Stimulated activated CD8-positive, alpha-beta memory T cell treated with anti-CD3 and anti-CD28 coated beads, Interleukin-4, amount 100 ng/mL, for 24 hours (primary cell): ENCODE measurements at places on chromosomes 7 and 10.
A peak's percentile ranks its signal among the peaks of the same experiment; 100 is the strongest.

DNA sequence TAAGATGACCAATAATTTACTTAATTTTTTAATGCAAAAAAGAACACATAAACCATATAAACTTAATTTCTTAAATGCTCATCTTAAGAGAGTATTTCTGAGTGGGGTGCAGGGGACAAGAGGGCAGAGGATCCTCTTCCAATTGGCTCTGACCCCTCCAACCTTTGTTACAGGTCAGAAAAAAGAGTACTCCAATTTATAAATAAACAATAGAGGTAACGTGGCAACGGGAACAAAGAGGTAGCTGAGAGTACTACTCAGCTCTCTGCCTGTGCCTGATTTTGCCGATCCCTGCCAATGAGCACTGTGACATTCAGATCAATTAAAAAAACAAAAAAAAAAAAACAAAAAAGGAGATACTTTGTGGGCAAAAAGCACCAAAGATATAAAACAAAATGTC is 307.9 kb downstream of the PARD3 start:
- no peak for DNase-seq

DNA sequence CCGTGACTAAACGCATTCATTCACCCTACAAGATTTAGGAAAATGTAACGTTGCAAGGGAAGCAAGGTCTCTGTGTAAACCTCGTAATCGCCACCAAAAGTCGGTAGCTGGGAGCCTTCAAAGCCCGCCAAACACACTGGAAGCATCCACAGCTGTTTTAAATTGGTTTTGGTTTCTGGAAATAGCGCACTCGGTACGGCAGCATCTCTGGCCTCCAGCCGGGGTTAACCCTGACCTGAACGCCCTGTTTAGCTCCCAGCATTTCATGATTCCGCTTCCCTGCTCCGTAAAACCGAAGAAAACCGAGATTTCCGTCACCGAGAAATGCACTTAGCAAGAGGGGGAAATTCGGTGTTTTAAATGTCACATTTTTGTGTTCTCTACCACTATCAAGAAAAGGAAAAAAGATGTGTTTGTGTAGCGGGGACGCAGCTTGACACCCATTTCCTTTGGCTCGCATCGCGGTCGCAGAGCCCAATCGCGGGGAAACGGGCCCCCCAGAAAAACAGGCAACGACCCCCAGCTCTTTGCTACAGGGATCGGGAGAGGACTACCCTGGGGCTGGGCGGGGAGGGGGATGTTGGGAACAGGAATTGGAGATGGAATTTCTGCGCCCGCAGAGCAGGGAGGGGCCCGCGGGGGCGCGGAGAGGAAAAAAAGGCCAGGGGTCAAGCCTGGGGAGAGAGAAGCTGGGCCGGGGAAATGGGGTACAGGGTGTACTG is 646 bp downstream of the SGCE start:
- DNase-seq: no peak

GRCh38 chr10:131238669-131239280 is 72.7 kb downstream of the TCERG1L start:
- no peak for DNase-seq

GRCh38 chr10:122352817-122353525 is 21.5 kb upstream of the PLEKHA1 start:
- no peak for DNase-seq

DNA sequence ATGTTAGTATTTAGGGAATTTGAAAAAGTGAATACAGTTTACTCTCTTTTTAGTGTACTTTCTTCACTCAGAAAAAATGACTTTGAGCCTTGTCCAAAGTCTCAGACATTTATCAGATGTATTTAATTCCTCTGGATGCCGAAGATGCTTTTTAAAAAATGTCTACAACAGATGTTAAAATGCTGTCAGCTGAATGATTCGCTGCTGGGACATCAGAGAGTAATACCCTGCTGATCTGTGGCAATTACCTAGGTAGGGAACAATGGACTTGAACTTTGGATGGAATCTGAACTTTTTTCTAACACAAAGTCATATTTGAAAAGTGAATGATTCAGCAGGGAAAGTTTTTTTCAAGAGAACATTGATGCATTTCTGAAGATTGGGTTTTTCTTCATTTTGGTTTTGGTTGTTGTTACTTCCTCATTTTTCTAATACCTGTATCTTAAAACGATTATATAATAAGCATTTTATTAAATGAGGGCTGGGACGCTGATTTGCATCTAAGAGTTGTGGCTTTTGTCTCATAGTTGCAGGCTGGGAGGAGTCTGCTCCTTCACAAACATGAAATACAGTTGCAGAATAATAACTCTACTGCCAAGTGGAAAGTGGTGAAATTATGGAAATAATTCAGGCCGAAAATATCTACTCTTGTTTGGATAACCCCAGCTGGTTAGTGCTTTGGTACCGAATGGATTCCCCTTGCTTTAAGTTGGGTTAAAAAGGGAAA is 98.0 kb downstream of the SPAG6 start:
- no peak for DNase-seq

DNA sequence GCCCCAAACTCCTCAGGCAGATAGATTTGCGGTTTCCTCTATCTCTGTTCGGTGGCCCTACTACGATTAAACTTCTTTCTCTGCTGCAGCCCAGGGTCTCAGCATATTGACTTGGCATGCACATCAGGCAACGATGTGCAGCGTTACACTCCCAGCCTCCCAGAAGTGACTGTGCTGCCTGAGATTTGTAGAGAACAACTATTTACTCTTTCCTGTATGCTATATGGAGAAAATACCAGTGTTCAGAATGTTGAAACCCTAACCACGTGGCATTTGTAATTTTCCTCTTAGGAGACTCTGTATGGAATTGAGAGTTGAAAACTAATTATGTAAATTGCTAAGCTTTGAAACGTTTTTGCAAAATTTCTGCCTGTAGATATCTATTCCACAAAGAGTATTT is 50.9 kb downstream of the GNAI1 start:
- DNase-seq: no peak

DNA sequence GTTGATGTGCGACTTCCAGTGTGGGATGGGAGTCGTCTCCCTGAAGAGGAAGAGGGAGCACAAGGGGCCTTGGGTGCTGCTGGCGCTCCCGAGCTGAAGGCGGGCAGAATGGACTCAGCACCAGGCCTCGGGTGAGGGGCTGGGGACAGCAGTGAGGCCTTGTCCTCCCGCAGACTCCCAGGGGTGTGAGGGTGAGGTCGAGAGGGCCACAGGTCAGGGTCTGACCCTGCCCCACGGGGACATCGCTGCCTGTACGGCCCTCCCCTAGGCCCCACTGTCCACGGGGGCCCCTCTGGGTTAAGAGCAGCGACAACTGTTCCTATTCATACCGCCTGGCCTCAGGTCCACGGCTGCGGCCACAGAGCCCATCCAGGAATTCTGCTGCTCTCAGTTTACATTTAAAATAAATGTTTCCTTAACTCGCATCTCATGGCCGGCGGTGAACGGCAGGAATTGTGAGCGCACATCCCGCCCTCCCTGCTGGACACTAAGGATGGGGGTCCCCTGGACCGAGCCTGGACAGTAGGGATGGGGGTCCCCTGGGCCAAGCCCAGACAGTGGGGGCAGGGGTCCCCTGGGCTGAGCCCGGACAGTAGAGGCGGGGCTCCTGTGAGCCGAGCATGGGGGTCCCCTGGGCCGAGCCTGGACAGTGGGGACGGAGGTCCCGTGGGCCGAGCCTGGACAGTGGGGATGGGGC is 61.7 kb downstream of the PDGFA start:
- no peak for DNase-seq

DNA sequence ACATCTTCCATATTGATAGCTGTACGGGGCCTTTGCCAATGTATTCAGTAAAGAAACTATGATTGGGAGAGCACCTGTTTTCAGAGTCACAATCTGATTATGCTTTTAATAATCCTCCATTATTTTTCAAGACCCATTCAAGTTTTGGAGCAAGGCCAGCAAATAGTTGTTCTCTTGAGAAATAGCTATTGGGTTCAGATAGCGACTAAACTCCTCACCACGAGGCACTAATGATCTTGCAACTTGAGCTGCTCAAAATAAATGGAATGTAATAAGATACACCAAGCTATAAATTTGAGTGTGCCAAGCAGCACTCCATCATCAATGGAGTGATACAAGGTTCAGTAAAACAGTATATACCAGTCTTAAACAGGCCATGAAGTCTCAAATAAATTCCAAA is 7.4 kb upstream of the MALRD1 start:
- DNase-seq: no peak

DNA sequence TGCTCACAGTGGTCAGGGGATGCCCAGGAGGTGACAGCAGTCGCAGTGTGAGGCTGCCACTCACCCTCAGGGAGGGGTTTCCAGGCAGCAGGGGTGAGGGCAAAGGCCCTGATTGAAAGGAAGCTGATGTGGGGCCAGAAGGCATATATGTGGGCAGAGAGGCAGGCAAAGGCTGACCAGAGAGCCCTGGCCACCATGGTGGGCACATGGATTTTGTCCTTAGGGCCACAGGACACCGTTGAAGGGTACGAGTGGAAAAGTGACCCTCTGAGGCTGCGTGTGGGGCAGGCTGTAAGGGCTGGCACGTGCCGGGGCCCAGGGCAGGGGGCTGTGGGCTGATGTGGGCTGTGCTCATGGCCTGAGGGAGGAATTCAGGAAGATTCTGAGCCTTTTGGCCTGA is 57.5 kb upstream of the ZNF32 start:
- DNase-seq: no peak

- no peak for DNase-seq
Measured at GRCh38 chr7:27124096-27124901, 6.3 kb downstream of the HOXA4 start.

DNA sequence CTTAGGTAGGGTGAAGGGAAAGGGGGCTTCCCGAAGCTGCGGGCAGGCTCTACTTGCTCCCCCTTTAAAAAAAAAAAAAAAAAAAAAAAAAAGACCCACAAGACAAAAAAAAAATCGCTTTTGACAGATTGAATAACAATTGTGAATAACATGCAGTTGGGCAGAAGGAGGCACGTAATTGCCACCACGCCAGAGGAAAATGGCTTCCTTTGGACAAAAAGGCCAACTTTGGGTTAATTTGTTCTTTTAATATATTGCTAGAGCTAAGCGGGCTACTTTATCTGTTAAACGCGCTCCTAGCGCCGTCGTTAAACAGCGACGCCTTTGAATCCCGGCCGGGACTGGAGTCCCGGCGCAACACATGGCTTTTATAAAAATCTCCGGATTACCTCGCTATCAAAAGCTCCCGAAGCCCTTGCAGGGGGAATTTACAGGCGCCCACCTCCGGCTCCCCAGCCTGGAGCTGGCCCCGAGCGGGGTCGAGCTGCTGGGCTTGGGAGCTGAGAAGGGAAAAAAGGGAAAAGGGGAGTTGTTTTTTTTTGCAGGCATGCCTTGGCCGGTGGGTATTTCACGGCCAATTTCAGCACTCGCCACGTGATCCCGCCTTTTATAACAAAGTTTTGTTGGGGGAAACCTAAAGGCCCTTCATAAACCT is 1.2 kb downstream of the HOXA11 start:
- no peak for DNase-seq

GRCh38 chr10:30774261-30774660 is 144.7 kb upstream of the LYZL2 start:
- DNase-seq: no peak

GRCh38 chr7:27186668-27187474 is 1.8 kb upstream of the HOXA11 start:
- DNase-seq: no peak

- DNase-seq: no peak
Measured at GRCh38 chr7:4265676-4266075, 416.4 kb upstream of the FOXK1 start.

GRCh38 chr7:37944737-37945054 is 24.3 kb downstream of the EPDR1 start:
- no peak for DNase-seq

GRCh38 chr10:117470733-117471132 is 71.8 kb upstream of the EMX2 start:
- no peak for DNase-seq

DNA sequence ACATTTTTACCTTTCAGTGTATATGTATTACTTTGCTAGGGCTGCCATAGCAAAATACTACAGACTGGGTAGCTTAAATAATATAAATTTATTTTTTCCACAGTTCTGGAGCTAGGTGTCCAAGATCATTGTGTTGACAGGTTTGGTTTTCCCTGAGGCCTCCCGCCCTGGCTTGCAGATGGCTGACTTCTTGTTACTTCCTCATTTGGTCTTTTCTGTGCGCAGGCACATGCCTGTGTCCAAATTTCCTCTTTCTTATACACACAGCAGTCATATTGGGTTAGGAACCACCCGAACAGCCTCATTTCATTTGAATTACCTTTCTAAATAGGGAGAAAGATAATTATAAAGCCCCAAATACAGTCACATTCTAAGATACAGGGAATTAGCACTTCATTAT is 521.6 kb upstream of the SORCS1 start:
- no peak for DNase-seq

GRCh38 chr7:2138146-2138765 is 94.5 kb downstream of the MAD1L1 start:
- peak; percentile 39 for DNase-seq
